ENCODE measurements at places on chromosomes 16 and 17. TPM values are rescaled to one million over a fixed set of nuclear protein-coding genes. Genes with fewer than 3 reads are reported as not detected.

- H3K27me3 ChIP-seq, result no peaks in the 10 kb centered on the region
- H3K27ac ChIP-seq, result no peak overlapping the region
- H3K36me3 ChIP-seq, result no peaks in the 10 kb centered on the region
- H3K4me1 ChIP-seq, result peaks cover 11% of the 10 kb centered on the region
- DNase-seq, result no peak
Observed at GRCh38 chr17:49681106-49681979, 3.4 kb upstream of the SPOP start.

DNA sequence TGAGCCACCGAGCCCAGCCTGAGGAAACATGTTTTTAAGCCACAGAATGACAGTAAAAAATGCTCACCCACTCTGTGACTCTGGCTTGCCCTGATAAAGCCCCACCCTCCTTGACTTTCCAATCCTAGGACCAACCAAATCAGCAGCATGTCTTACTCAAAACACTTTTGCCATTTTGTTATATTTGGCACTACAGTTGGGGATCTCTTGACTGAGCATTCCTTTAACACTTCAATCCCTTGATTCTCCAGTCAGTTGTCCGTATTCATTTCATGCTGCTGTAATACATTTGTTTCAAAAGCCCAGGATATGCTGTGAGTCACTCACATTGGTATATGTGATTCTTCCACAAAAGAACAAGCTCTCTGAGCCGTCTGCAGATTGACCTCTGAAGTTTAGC is 8.2 kb downstream of the MYH3 start:
- H3K4me3 ChIP-seq, result no peak overlapping the region
- H3K4me1 ChIP-seq, result no peaks in the 10 kb centered on the region
- H3K36me3 ChIP-seq, result no peaks in the 10 kb centered on the region
- no peak overlapping the region for H3K27ac ChIP-seq
- DNase-seq, result peak; percentile 29
- H3K27me3 ChIP-seq, result no peaks in the 10 kb centered on the region

GRCh38 chr17:55785181-55785580 is 34.3 kb downstream of the PCTP start:
- no peak for DNase-seq
- H3K4me3 ChIP-seq, result no peak overlapping the region
- no peak overlapping the region for H3K27ac ChIP-seq
- peaks cover 13% of the 10 kb centered on the region for H3K4me1 ChIP-seq
- H3K27me3 ChIP-seq, result no peaks in the 10 kb centered on the region

GRCh38 chr17:32913593-32913992 is 14.4 kb upstream of the TMEM98 start:
- no peak for DNase-seq
- H3K4me1 ChIP-seq, result peaks cover 17% of the 10 kb centered on the region
- no peaks in the 10 kb centered on the region for H3K27me3 ChIP-seq

DNA sequence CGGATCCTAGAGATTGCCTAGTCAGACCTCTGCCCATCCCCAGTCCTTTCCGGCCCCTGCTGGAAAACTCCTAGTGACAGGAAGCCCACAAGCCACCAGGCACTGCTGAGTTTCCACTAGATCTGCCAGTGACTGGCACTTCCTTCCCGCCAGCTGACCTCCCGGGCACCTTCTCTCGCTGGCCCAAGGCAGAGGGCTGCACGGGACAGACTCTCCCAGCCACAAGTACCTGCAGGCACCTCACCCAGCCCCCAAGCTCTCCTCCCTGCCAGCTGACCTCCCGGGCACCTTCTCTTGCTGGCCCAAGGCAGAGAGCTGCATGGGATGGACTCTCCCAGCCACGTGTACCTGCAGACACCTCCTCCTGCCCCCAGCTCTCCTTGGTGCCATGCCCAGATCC is 66.3 kb upstream of the DOC2B start:
- DNase-seq, result no peak
- no peak overlapping the region for H3K4me3 ChIP-seq
- H3K27me3 ChIP-seq, result no peaks in the 10 kb centered on the region
- H3K27ac ChIP-seq, result no peak overlapping the region
- no peaks in the 10 kb centered on the region for H3K36me3 ChIP-seq

Gene ZNF423
- polyA plus RNA-seq, result 0.72 TPM

DNA sequence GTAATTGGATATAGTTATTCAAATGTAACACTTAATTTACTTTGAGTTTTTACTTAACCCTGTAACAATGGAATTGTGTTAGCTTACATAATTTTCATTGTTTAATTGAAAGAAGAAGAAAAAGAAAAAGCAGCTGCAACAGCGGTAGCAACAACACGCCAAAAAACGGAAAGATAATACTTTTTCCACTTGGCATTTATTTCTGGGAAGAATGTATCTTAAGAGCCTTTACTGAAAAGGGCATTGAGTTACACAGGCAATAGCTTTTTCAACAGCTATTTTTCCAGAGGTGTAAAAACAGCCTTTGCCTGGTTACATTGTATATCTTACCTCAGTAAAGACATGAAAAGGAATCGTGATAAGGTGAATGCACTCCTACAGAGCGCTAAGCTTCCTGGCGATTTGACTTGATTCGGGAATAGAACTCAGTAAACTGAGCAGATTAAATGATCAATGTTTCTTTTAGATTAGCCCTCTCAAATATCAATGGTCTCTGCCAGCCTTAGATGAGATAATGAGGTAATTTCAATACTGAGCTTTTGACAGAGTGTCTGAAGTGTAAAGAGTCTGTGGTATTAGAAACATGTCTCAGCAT is 311.3 kb downstream of the CDH13 start:
- H3K4me1 ChIP-seq, result 0 out of 2 replicates have a peak, but pooled peaks cover 6% of the 10 kb centered on the region
- no peak overlapping the region for H3K4me3 ChIP-seq
- H3K27me3 ChIP-seq, result no peaks in the 10 kb centered on the region
- DNase-seq, result no peak
- H3K36me3 ChIP-seq, result no peaks in the 10 kb centered on the region

Gene GRIN2A
- not detected for polyA plus RNA-seq

GRCh38 chr16:62059527-62059926 is 23.3 kb upstream of the CDH8 start:
- H3K27ac ChIP-seq, result no peak overlapping the region
- no peak overlapping the region for H3K4me3 ChIP-seq
- no peak for DNase-seq
- H3K4me1 ChIP-seq, result no peaks in the 10 kb centered on the region
- H3K36me3 ChIP-seq, result no peaks in the 10 kb centered on the region
- H3K27me3 ChIP-seq, result no peaks in the 10 kb centered on the region

DNA sequence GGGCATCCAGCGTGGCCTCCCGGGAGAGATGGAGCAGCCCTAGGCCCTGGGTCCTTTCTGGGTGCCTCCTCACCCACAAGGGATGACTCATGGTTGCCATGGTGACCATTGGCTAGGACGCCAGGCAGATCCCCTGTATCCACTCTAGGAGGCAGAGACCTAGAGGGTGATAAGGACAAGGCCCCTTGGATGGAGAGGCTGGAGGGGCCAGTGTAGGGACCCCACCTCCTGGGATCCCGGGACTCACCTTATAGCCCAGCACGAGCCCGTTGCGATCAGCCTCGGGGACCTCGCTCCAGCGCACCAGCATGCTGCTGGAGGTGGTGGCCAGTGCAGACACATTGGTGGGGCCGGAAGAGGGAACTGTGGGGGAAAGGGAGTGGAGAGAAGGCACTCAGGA is 82.2 kb upstream of the CDC42EP4 start:
- no peaks in the 10 kb centered on the region for H3K36me3 ChIP-seq
- no peaks in the 10 kb centered on the region for H3K27me3 ChIP-seq
- H3K4me1 ChIP-seq, result no peaks in the 10 kb centered on the region
- DNase-seq, result peak; percentile 26

- H3K4me1 ChIP-seq, result no peaks in the 10 kb centered on the region
- H3K4me3 ChIP-seq, result no peak overlapping the region
Observed at GRCh38 chr16:62829607-62830006, 793.4 kb upstream of the CDH8 start.

DNA sequence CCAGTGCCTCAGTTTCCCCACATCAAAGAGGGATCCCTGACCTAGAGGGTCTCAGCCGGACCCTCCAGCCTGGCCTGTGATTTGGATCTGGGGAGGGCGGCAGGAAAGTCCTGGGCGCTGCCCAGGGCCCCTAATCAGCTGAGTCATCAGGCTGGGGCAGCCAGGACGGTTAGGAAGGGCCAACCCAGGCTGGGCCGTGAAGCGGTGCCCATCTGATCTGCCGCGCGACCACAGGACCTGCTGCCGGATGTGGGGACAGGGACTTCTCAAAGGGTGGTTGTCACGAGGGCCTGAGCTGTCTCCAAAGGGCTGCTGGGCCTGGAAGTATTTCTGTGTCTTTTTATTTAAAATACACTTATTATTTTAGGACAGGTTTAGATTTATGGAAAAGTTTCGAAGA is 4.4 kb downstream of the TPSAB1 start:
- H3K27ac ChIP-seq, result no peak overlapping the region
- DNase-seq, result no peak
- H3K4me1 ChIP-seq, result no peaks in the 10 kb centered on the region

Gene VTN
- 0.34 TPM for polyA plus RNA-seq

Gene SDF2
- 94.2 TPM for polyA plus RNA-seq

DNA sequence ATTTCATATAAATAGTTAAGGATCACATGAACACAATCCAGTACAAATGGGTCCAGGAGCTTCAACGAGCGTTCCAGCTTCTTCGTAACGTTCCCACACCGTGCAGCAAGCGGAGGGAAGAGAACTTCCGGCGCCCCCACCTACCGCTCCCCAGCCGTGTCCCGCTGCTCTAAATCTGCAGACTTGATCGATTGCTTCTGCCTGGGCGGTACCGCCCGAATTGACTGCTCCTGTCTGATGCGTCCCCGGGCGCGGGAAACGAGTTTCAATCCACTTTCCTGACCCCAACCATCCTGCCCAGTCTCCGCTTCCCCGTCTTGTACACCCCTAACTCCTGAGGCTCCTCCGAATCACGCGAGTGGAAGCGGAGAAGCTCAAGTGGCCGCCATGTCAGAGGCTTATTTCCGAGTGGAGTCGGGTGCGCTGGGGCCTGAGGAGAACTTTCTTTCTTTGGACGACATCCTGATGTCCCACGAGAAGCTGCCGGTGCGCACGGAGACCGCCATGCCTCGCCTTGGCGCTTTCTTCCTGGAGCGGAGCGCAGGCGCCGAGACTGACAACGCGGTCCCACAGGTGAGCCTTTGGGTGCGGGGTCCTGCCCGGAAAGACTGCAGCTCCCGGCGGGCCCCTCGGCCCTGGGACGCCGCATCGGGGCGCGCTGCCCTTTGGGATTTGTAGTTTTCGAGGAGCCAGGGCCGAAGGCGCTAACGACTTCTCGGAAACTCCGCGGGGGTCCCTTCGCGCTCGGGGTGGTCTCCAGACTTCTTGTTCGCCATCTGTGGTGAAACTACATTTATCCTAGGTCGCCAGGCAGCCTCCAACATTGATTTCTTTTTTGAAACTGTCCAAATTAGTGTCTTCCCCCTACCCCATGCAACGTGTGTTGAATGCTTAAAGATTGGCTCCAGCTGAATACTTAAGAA is at the start of gene GINS3:
Gene GINS3 (plus strand): TSS at position 257 of the 923 bp plus-strand sequence. CDS start 131 bp downstream, at position 388.
- H3K4me1 ChIP-seq, result no peaks in the 10 kb centered on the region
- H3K27ac ChIP-seq, result peak within 1 kb of the TSS; percentile 27
- H3K27me3 ChIP-seq, result no peaks in the 10 kb centered on the region
- no peaks in the 10 kb centered on the region for H3K36me3 ChIP-seq
- peak within 1 kb of the TSS; percentile 94 for H3K4me3 ChIP-seq

DNA sequence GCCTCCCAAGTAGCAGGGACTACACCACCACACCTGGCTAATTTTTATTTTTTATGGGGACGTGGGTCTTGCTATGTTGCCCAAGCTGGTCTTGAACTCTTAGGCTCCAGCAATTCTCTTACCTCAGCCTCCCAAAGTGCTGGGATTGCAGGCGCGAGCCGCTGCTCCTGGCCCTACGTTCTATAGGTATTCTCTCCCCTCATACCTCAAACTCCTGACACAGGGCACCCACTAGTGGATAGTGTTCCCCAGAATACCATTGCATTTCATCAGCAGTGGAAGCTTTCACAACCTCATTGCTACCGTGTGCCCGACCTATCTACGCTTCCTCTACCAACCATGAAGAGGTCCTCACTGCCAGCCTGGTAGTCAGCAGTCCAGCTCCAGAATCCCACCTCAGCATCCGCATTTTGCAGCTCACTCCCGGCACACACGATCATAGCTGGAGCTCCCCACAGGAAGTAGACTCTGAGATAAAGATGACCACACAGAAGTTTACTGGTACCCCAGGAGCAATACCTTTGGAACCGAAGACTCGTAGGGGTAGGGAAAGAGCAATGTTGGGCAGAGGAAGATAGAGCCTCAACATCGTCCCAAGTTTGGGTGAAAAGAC is 9.3 kb downstream of the CTRB2 start:
- H3K27ac ChIP-seq, result no peak overlapping the region
- peaks cover 8% of the 10 kb centered on the region for H3K27me3 ChIP-seq
- H3K4me1 ChIP-seq, result no peaks in the 10 kb centered on the region
- peak overlapping the region; percentile 51 for H3K4me3 ChIP-seq
- no peak for DNase-seq
- no peaks in the 10 kb centered on the region for H3K36me3 ChIP-seq

Gene C16orf74
- polyA plus RNA-seq, result 7.0 TPM

Measured in GM23248 (cell line).